ENCODE measurements at places on chromosomes 11 and 22.
A peak's percentile ranks its signal among the peaks of the same experiment; 100 is the strongest.

- no peak for DNase-seq
Measured at GRCh38 chr11:126416542-126417090, 61.1 kb downstream of the ST3GAL4 start.

DNA sequence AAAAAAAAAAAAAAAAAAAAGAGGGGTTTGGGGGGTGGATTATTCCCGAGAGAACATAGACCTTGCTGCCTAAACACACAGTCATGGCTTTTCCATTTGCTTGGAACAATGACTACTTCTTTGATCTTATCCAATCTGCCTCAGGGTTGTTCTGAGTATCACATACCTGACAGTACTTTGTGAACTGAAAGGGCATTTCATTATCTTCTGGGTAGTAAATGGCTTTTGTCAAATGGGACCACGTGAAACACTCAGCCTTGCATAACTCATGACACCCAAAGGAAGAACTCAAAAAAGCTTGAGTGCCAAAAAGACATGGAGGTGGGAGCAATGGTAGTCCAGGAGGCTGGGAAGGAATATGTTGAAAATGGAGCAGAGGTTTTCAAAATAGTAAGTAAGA, 123.2 kb upstream of the BID start:
- no peak for DNase-seq

DNA sequence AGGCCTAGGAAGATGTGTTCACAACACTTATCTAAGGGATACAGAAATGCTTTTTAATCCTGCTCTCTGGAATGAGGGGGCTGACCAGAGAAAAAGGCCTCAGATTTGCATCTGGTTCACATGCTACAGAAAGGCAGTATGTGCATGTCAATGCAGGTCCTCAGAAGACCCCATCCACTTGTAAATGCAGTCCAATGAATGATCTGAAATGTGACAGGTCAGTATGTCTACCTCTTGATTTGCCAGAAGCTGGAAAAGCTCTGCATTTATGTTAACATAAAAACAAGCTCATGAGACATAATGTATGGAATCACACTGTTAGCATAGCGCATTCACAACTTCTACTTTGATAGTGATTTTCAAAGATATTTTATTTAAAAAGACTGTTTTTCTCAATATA, 367.4 kb upstream of the CHORDC1 start:
- DNase-seq, result no peak

- DNase-seq, result peak; percentile 32
Measured at GRCh38 chr11:65110354-65110861, 1.3 kb upstream of the TM7SF2 start.

DNA sequence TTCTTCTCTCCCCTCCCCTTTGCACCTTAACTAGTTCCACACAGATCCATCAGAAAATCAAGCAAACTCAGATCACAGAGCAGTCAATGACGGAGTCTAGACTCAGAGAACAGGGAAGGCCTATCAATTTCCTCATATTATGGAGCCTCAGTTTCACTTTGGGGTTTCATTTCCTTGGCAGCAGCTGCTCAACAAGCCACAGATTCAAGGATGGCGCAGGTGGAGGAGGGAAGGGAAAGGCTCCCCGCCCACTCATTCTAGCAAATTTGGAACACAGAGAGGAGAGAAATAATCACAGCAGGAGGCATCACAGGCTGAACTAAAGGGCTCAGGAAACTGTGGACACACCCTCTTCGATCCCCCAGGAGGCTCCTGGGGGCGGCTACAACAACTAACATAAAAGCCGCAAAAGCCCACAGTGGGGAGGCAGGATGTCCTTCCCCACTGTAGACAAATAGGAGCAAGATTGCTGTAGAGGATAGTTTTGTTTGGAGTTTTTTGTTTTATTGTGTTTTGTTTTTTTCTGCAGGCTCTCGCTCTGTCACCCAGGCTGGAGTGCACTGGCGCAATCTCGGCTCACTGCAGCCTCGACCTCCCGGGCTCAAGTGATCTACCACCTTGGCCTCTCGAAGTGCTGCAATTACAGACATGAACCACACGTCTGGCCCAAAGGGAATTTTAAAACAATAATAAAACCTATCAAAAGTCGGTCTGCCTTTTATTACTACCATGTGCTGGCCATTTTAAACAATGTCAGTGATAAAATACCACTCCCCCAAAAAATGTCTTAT, 3.4 kb downstream of the PLAAT3 start:
- DNase-seq, result no peak

DNA sequence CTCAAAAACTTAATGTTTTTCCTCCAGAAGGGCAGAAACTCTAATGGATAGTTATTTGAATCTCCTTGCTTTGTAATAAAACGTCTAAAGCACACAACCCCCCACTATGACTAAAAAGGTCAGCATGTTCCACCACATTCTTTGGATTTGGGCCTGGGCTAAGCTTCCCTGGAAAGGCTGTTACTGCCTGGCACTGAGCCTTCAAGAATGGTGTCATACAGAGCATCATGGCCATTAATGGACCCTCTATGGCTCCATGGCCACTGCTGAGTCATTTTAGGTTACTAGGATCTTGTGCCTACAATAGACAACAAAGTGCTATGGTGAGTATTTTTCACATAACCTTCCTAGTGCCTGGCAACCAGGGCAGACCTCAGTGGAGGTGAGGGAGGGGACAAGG, 242.6 kb upstream of the FAT3 start:
- DNase-seq, result no peak

- DNase-seq, result no peak
Measured at GRCh38 chr11:109424901-109425300, 2.9 kb downstream of the C11orf87 start.

DNA sequence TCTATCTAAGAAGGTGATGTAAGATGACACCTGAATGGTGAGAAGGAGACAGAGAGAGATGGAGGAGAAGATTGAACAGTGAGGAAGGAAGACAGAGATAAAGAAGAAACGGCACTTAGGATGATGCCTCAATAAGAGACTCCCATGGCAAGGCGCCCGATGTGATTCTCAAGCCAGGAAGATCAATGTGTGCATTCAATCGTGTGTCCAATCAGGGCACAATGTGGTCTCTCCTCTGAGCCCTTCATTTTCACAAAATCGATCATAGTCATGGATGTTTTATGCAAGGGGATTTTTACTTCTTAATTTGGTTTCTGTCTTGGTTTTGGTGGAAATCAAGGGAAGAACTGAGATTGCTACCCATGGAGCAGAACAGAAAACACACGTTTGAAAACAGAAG, 19.9 kb upstream of the TMPRSS13 start:
- DNase-seq, result no peak

GRCh38 chr11:116696381-116696941, 76.3 kb downstream of the BUD13 start:
- DNase-seq, result no peak

GRCh38 chr11:4063348-4063747, 31.3 kb upstream of the RRM1 start:
- DNase-seq, result no peak

DNA sequence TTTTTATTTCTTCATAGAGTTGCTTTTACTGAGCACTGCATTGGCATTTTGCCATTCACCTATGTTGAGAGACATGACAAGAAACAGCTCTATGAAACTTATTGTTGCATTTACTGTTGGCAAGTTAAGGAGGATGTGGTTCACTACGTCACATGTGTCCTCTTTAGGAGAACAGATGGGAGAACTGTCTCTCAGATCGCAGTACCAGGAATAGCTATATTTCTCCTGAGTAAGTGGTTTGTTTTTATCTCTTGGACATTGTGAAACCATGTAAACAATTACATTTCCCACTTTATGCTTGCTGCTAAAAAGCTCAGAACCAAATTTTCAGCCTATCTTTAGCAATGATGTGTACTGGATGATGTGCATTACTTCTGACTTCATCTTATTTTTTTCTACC, 34.8 kb upstream of the PSMA1 start:
- DNase-seq, result no peak

DNA sequence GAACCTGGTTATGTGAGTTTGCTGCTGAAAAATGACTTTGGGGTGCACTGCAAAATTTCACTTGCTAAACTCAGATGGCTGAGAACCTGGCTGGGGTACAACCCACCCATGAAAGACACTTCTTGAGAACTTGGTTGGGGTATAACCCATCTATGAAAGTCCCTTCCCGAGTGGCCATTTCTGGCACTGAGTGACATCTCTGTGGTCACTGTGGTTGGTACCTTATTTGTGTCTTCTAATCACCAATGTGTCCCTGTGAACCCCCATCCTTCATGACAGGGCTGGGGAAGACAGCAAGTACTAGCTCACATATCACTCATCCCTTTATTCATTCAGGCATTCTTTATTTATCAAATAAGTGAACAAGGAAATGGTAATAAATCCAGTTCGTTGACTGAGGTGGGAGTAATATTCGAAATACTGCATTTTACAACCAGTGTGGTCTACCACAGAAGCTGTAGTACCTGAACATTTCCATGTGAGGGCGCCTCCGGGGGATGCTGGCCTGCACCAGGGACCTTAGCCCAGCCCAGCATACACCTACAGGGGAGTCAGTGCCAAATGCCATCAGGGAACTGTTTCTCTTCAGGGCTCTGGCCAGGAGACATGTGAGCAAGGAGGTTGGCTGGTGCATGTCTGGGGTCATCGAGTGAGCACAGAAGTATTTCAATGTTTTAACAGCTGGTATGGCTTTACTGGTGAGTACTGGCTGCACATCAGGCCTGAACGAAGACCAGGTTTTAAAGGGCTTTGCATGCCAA, 122.1 kb downstream of the CSNK2A3 start:
- DNase-seq, result no peak

DNA sequence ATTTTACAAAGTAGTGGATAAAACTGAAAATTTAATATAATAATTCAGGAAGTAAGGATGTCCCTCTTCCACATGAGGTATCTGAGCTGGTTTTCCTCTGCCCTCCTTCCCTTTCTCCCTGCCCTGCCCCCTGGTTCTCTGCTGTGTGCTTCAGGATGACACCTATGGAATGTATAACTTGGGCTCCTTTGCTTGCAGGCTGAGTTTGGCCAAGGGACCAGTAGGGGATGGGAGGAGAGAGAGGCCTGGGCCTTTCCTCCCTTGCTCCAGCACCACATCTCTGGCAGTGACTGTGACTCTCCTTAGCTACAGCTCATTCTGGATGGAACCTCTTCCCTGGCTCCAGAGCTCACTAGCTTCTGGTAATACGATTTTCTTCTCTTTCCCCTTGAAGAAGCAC, 10.1 kb downstream of the IRAG1 start:
- DNase-seq, result no peak

- DNase-seq, result no peak
Measured at GRCh38 chr11:70628855-70629844, 230.8 kb downstream of the CTTN start.

DNA sequence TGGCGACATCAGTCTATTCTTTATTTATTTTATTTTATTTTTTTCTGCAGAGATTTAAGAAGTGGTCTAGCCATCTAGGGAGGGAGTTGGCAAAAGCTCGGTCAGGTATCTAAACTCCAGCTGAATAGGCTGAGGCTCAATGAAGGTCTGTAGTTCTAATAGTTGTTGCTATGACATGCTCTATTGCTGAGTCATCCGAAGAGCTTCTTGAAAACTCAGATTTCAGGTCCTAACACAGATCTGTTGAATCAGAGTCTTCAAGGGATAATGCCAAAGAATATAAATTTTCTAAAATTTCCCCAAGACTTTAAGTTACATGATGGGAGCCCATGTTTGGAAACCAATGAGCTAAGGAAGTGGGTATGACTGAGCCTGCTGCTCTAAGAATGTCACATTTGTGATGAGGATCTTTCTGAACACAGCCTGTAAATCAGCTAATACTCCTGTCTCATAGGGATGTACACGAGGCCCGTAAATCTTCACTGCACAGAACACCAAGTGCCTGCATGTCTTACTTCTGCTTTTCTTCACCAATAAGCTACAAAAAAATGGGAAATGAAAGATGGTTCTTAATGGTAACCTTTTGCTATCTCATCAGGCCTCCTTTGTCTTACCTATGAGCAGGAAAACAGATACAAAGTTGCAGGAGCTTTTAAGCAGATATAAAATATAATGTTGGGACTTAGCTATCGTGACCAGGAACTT, 901.4 kb upstream of the API5 start:
- no peak for DNase-seq

DNA sequence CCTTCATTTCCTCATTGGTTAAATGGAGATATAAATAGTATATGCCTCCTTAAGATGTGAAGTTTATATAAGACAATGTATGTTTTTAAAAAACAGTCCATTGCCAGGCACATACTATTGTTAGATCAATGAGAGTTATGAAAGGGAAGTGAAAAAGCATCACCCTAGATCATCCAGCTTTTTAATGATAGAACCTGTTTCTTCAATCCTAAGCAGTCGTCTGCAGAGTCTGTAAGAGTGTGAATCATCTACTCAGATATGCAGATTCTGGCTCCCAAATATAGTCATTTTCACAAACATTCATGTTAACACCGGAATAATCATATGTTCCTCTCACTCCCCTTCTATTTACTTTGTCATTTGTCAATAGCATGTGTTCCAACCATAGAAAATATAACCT, 65.3 kb upstream of the SLN start:
- no peak for DNase-seq

GRCh38 chr11:123062892-123063825, 1.2 kb upstream of the HSPA8 start:
- DNase-seq, result no peak

DNA sequence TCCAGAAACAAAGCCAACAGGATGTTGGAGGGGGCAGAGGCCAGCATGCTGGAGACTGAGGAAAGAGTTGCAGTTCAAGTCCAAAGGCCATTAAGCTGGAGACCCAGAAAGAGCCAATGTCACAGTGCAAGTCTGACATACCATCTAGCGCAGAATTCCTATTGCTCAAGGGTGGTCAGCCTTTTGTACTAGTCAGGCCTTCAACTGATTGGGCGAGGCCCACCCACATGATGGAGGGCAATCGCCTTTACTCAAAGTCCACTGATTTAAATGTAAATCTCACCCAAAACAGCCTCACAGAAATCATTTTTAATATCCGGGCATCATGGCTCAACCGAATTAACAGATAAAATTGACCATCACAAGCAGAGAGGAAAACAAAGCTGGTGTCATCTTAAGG, 113.9 kb downstream of the RCN1 start:
- no peak for DNase-seq

- DNase-seq, result no peak
Measured at GRCh38 chr11:77063407-77063806, 3.4 kb upstream of the CAPN5 start.

GRCh38 chr22:25176175-25176574, 23.5 kb upstream of the CRYBB3 start:
- no peak for DNase-seq

DNA sequence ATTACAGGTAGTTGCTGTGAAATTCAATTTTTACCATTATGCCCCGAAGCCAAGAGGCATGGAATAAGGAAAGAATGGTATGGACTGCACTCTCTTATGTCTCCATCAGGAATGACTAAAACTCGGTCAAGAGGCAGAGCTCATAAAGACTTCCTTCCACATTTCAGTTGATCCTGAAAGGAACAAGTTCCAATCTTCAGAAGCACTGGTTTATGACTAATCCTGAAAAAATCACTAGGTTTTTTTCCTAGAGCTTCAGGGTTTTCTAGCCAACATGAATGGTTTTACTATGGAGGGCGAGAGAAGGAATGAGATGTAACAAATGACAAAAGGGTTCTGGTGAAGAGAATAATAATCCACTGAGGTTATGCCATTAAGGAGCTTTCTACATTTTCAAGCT, 832.2 kb downstream of the NTM start:
- no peak for DNase-seq

All from GOT3 (cell line).